ENCODE measurements at places on chromosomes 4 and X. TPM values are rescaled to one million over a fixed set of nuclear protein-coding genes. Genes with fewer than 3 reads are reported as not detected.

The S100G gene
- not detected for total RNA-seq

The VCX2 gene
- total RNA-seq: not detected

The UVSSA gene
- 6.5 TPM for total RNA-seq

The RHOXF2 gene
- total RNA-seq: not detected

The PPM1K gene
- 125 TPM for total RNA-seq

The GAGE13 gene
- total RNA-seq: not detected

The CENPVL2 gene
- total RNA-seq: not detected

The FGFBP2 gene
- total RNA-seq: 2.7 TPM

The DCTD gene
- 44.1 TPM for total RNA-seq

The UGT8 gene
- not detected for total RNA-seq

The KIAA1210 gene
- total RNA-seq: not detected

DNA sequence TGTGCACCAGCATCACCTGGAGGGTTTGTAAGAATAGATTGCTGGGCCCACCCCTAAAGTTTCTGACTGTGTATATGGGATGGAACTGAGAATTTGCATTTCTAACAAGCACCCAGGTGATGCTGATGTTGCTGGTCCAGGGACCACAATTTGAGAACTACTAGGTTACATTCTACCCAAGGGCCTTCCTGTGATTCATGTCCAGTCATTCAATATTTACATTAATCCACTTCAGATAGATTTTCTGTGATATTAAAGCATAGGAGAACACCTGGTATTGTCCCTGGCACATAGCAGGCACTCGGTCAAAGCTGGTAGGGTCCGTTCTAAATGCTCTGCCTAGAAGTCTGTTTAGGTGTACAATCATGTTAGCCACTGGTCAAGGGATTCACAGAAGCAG, 19.5 kb upstream of the XPNPEP2 start:
- DNase-seq: no peak

DNA sequence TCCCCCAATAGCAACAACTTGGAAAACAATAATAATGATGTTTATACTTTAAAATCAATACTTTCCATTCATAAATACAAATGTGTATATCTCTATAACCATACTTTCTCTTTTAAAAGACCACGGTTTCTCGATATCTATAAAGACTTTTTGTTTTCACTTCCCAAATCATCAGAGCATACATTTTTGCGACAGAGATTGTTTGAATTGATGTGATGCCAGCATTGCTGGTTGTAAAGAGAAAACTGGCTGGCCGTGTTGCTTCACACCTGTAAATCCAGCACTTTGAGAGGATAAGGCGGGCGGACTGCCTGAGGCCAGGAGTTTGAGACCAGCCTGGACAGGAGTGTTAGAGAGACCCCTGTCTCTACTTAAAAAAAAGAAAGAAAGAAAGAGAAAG, 77.6 kb upstream of the ZNF518B start:
- no peak for DNase-seq

DNA sequence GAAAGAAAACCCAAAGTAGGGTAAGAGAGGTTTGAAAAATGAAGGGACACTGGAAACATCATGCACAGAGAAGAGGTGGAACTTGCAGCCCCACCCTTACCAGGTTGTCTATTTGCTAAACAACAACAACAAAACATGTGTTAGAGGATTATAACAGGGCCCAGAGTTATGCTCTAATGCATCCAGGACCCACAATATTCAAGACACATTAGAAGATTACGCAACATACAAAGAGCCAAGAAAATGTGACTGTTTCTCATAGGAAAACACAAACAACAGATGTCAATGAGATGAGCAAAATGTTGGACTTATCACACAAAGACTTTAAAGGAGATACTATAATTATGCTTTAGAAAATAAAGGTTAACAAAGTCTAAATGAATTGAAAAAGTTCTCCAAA, 128.5 kb downstream of the LRBA start:
- no peak for DNase-seq

GRCh38 chrX:26466387-26466786, 250.4 kb downstream of the MAGEB5 start:
- no peak for DNase-seq

- no peak for DNase-seq
Measured at GRCh38 chr4:128461291-128462102, 173.9 kb upstream of the PGRMC2 start.

DNA sequence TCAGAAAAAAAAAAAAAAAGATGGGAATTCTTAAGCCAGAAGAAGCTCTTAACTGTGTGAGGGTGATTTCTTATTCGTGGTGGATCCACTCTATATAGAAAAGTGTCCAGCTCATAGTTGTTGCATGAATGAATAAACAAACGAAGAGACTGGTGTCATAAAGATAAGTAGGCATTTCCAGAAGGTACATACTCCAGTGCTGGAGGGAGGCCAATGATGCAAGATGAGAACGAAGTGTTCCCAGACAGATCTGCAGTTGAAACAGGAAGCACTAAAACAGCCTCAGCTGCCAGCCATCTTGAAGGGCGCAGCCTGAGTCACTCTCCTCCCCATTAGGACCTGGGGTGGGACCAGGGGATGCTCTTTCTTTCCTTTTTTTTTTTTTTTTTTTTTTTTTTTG, 47.4 kb upstream of the HOPX start:
- DNase-seq: no peak

- DNase-seq: no peak
Measured at GRCh38 chr4:47444031-47444430, 19.5 kb downstream of the COMMD8 start.

DNA sequence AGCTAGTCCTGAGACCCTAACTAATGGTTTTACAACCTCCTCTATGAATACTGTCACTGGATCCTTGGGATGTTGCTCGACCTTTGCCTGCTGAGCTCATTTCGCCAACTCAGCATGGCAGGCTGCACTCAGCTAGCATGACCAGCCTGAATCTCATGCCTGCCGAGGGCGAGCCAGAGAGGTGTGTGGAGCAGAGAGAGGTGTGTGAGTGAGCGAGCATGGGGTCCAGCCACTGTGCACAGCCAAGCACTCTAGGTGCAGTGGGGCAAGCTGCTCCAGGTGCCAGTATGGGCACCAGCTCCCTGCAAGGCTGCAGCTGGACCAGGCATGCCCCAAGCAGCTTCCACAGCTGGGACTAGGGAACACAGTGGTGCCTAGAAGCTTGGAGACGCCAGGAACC, 410.9 kb downstream of the PCDH10 start:
- DNase-seq: no peak

- DNase-seq: no peak
Measured at GRCh38 chr4:12729384-12729783, 754.8 kb downstream of the RAB28 start.

- no peak for DNase-seq
Measured at GRCh38 chr4:120261117-120261516, 194.5 kb upstream of the MAD2L1 start.

DNA sequence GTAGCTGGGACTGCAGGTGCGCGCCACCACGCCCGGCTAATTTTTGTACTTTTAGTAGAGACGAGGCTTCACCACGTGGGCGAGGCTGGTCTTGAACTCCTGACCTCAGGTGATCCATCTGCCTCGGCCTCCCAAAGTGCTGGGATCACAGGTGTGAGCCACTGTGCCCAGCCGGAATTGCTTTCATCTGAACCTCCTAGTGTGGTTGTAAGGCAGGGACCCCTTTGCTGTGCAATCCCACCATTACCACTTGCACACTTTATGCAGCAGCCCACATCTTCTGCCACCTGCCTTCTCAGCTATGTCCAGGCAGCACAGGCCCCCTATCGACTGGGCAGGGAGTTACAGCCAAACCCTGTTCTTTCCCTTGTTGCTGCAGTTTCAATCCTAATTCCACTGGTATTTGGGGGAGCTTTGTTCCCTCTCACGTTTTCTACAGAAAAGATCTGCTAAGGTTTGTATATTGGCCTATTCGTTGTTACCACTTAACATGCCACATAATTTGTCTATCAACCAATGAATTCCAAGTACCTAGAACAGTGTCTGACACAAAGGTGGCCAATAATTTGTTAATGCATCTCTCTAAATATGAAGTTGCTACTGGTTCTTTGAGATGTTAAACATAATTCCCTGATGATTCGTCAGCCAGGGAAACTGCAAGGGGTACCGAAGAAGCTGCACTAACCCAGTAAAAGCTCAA, 6.5 kb downstream of the RPL39 start:
- DNase-seq: no peak

- no peak for DNase-seq
Measured at GRCh38 chr4:6264225-6264540, 5.5 kb upstream of the WFS1 start.

- DNase-seq: no peak
Measured at GRCh38 chr4:14064984-14065383, 437.5 kb upstream of the BOD1L1 start.

- no peak for DNase-seq
Measured at GRCh38 chrX:126489116-126489695, 63.4 kb downstream of the DCAF12L1 start.

DNA sequence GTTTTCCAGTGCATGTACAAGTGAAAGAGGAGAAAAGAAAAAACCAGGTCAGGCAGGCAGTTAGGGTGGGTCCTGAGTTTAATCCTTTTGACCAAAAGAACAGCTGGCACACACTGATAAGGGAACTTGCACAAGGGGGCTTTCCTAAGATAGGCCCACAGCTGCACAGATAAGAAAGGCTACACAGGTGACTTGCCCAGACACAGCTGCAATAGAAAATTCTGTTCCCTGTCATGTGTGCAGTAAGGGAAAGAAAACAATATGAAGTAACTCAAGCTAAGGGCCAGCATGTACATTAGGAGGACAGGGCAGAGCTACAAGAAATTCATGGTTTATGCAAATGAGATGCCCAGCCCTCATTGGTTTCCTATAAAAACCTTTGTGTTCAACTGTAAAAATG, 32.9 kb downstream of the LUZP4 start:
- DNase-seq: no peak

- DNase-seq: peak; percentile 78
Measured at GRCh38 chrX:46573892-46574773, 568 bp downstream of the CHST7 start.

DNA sequence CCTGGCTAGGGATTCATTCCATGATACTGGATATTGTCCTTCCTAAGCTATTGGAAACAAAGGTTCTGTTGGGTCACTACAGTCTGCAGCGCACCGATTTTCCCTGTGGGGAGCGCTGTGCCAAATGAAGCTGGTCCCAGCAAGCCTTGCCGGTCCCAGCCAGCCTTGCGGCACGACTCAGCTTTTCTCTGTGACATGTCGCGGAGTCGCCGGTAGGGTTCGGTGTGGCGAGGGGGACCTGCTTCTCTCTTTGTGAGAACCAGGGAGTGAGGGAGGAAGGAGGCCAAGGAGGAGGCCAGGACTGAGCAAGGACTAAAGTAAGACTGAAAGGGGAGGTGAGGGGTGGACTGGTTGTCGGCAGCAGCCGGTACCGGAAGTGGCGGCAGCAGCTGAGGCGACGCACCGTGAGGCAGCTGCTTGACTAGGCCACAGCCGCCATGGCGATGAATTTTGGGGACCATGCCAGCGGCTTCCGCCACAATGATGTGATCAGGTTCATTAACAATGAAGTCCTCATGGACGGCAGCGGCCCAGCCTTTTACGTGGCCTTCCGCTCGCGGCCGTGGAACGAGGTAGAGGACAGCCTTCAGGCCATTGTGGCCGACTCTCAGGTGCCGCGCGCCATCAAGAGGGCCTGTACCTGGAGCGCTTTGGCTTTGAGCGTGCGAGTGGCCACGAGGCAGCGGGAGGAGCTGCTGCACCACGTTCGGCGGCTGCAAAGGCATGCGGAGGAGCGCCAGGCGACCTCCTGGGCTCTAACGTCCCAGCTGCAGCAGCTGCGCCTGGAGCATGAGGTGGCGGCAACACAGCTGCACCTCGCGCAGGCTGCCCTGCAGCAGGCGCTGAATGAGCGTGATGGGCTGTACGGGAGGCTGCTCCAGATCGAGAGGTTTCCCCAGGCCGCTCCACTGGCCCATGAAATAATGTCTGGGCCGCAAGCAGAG, at the start of gene TEX13D:
TSS of gene TEX13D (plus strand) at position 180 of the 944 bp plus-strand sequence. CDS start at position 438, 258 bp downstream.
- no peak for DNase-seq

GRCh38 chrX:119816300-119816699, 24.9 kb upstream of the RPL39 start:
- DNase-seq: no peak

DNA sequence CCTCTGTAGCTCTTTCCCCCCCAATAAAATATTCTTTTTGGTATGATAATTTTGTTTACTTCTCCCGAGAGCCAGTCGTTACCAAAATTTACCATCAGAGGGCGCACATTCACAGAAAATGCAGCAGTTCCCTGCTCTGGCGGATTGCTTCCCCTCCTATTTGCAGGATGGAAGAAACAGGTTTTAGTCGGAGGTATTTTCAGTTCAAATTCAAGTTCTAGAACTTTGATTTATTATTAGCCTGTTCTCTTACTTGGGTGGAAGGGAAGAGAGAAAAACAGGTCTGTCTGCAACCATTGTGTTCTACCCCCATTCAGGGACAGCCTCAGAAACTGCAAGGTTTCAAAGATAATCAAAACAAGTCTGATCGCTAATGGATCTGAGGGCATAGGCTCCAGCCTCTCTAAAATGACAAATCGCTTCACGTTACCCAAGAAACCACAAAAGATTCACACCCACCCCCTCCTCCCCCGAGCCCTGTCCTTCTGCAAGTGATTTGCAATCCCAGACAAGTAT, 263.8 kb upstream of the RPS6KA3 start:
- no peak for DNase-seq

DNA sequence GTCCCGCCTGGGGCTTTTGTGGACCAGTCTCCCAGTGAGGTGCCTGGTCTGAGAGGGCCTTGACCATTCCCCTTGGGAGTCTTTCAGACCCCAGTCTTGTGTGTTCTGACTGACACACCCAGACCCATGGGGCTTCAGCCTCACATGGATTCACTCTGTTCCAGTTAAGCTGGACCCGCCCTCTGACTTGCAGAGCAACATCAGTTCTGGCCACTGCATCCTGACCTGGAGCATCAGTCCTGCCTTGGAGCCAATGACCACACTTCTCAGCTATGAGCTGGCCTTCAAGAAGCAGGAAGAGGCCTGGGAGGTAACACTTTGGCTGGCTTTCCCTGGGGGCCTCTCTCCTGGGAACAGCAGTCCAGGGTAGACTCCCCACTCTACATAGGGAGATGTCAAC, 6.8 kb downstream of the IL9R start:
- DNase-seq: no peak

- DNase-seq: no peak
Measured at GRCh38 chr4:118345813-118346212, 7.0 kb downstream of the PRSS12 start.

DNA sequence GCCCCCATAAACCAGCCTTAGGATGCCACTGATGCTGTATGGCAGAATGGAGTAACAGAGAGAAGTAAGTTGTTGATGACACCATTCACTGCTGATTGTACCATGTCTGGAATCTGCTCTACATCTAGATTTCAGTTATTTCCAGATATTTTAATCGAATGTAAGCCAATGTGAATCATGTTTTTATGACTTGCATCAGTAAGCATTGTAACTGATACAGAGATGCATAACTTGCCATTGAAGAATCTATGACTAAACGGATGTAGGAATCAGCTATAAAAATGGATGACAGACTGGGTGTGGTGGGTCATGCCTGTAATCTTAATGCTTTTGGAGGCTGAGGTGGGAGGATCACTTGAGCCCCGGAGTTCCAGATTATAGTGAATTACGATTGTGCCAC, 161.0 kb upstream of the GATB start:
- no peak for DNase-seq

- DNase-seq: no peak
Measured at GRCh38 chr4:78748381-78748780, 27.8 kb upstream of the BMP2K start.

- no peak for DNase-seq
Measured at GRCh38 chr4:144564358-144564757, 81.6 kb upstream of the HHIP start.

All from Right ventricle myocardium inferior (tissue), 1 donor.